ENCODE measurements at places on chromosomes 3 and 15.

DNA sequence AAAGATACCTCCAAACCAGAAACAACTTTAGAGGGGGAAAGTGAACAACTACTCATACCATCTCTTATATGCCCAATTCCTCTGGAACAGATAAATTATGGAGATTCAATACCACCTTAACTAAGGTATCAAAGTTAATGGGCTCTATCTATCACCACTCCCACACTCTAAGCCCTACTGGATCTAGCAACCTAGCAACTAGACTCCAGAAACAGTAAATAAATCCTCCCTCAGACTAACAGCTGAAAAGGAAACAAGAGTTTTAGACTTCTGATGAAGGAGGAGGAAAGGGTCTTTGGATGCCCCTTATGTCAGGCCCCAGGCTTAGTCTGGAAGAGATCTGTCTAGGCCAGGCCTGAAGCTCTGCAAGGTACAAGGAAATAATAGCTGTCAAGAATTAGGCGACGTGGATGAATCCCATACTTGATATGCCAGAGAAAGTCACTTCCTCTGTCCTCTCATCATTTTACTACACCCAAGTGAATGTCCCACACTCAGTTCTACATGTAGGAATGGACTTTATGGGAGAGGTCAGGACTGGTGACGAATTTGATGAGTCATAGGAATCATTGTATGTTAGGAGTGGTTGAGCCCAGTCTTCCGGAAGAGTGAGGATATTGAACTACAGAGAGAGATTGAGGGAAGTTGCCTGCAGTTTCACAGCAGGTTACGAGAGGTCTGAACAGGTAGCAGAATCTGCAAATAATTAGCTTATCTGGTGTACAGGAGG, 113.8 kb downstream of the AKAP13 start:
- DNase-seq: no peak

GRCh38 chr3:190718671-190719070, 143.8 kb downstream of the GMNC start:
- DNase-seq: no peak

DNA sequence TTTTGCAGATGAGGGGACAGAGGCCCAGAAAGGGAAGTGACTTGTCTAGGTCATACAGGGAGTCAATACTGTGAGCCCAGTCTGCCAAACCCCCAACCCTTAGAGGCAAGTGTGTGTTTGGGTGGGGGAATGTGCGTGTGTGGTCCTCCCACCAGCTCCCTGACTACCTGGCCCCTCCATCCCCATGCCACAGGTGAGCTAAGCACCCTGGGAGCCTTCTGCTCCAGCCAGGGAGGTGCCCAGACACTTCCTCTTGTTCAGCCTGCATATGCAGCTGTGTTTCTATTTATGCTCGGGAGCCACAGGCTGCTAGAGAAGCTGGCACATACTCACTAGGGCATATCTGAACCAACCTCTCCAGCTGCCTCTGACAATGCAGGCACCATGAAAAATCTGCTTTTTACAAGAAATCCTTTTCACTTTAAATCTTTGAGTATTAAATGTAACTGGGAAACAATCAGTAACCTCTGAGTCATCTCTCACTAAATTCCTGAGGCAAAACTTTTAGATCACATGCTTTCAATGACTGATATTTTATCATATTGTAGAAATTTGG, 20.7 kb downstream of the TBC1D2B start:
- DNase-seq: no peak

GRCh38 chr3:51974277-51974962, 444 bp upstream of the ABHD14A start:
- DNase-seq: no peak

GRCh38 chr15:78220713-78221112, 13.7 kb downstream of the ACSBG1 start:
- DNase-seq: no peak

GRCh38 chr3:52831500-52832301, 1.2 kb upstream of the ITIH4 start:
- no peak for DNase-seq

DNA sequence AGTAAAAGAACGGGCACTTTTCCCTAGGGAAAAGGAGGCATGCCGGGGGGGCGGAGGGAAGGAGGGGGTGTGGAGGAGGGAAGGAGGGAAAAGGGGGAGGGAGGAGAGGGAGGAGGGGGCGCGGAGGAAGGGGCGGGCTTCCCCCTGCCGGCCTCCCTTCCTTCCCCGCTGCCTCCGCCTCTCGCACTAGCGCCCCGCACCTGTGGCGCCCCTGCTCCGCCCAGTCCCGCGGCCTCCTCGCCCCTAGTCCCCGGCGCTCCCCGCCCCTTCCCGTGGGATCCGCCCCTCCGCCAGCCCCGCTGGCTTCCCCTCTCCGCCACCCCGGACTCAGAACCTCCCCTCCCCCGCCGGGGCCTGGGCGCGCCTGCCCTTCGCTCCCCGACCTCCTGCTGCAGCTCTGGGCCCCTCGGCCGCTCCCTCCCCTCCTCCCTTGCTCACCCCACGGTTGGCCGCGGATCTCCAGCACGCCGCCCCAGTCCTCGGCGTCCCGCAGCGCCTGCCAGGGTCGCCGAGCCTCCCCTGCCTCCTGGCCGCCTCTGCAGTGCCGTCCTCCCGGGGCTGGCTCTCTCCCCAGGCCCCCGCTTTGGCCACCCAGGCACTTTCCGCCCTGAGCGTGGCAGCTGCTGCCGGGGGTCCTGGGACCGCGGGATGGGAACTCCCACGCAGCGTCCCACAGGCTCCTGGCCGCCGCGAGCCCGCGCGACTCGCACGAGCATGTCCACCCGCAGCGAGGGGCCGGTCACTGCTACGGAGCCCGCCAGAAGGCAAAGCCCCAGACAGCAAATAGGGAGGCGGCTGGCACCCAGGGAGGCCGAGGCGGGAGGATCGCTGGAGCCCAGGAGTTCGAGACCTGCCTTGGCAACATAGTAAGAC, 147.4 kb downstream of the TJP1 start:
- no peak for DNase-seq

DNA sequence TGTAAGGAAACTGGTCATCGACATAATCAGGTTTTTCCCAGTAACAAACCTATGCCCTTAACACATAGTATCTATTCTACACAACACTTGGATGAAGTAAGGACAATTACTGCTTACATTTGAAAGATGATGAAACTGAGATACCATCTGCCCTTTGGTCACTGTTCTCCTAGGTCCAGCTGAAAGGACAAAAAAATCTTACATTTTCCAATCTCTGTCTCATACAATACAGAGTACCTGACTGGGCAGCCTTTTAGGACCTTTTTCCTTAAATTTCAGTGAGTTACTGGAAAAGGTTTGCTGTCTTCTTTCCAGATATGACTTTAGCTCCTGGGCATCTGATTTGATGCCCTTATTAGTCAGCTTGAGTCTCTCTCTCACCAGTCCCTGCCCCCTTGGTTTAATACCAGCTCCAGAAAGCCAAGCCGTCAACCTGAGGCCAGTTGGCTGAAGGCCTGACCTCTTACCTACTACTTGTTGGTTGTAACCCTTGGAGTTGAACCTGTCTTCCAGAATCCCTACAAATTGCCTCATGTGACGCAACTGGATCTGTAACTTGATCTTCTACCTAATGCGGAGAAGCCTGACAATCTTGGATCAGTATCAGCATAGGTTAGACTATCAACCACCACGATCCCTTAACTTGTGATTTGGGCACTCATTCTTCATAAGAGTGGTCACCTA, 355.3 kb upstream of the ZNF385D start:
- DNase-seq: no peak

GRCh38 chr3:12869035-12869621, 27.8 kb upstream of the RPL32 start:
- peak; percentile 67 for DNase-seq

DNA sequence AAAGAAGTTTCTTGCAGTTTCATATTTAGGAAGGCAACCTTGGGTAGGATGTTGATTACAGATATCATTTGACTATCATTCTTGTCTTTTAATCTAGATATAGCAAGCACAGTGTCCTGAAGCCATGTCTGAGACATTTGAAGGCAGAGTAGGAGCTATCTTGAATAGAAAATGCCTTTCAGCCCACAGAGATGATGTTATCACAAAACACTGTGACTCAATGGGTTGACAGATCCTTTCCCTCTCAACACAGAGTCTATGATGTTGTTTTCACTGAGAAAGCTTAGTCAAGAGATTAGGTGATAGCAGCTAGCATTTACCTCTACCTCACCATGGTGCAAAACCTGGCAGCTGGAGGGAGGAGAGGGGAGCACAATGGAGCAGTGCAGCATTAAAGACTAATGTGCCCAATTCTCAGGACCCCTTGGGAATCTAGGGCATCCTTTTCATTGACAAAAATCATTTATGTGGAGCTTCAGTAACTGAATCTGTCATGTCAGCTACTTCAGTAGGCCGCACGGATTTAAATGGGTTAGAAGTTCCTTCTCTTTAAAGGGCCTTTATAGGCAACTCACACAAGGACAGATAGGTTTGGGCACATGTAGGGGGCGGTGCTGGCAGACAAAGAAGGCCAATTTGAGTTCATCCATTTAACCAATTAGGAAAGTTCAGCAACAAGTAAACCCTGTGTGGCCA, 121.8 kb downstream of the AGBL1 start:
- DNase-seq: no peak

DNA sequence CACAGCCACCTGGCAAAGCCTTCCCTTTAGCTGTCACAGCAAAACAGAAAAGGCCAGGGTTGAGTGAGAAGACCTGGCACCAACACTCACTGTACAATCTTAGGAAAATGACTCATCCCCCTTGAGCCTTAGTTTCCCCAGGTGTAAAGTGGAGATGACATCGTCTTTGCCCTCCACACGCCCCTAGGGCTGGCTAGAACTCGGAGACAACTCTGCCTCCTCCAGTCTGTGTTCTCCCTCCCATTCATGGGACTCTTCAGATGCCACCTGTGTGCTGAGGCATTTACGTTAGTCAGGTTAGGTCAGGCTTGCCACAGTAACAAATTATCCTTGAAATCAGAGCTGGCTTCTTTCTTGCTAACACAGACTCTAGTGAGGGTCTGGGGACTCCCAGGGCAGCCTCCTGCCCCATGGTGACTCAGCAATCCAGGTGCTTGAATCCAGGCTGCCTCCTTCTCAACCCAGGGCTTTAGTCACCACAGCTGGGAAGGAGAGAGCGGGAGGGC, 252.6 kb downstream of the PLCL2 start:
- no peak for DNase-seq

GRCh38 chr3:87004883-87005282, 13.9 kb upstream of the VGLL3 start:
- DNase-seq: no peak

DNA sequence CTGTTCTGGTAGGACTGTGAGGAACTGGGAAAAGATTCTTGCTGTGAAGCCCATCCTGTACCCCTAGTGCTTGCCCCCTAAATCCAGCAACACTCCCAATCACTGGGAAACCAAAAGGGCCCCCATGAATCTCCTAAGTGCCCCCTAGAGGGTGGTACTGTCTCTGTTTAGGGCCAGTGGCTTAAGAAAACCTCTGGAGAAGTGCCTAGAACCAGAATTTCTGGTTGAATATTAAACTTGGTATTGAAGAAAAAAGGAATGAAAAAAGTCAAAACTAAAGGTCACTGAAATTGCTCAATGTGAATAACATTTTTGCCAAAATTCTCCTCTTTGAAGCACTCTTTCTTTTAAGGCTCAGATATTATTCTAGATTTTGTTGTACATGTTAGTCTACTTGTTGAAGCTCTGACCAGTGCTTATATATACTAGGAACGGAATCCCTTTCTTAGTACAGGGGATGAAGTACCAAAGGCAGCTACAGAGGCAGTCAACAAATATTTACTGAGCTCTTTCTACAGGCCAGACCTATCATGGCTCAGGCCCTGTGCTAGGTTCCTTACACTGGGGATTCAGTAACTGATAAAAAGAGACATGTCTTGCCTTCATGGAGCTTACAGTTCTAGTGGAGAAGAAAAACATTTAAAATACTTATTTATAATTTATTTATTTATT, 138.8 kb downstream of the MYLK start:
- no peak for DNase-seq

GRCh38 chr3:1087066-1087560, 5.7 kb upstream of the CNTN6 start:
- no peak for DNase-seq

DNA sequence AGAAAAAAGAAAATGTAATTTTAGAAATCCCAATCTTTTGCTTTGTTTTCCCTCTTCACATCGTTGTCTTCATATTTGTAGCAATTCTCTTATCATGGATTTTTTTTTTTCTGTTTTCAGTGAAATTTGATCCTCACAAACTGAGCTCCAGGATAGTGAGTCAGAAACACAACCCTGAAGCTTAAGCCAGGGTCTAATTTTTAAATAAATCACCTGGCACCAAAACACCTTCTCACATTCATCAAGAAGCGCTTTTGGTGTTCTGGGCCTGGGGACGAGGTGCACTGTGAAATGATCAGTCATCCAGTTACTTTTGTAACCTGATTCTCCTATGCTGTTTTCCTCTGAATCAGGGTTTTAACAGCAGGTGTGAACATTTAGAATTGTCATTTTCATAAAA, 87.7 kb downstream of the REC114 start:
- DNase-seq: no peak

- no peak for DNase-seq
Measured at GRCh38 chr3:107676469-107677309, 153.9 kb downstream of the BBX start.

GRCh38 chr3:52432225-52432624, 12.7 kb downstream of the SEMA3G start:
- DNase-seq: no peak

GRCh38 chr3:10781981-10782380, 34.0 kb upstream of the SLC6A11 start:
- no peak for DNase-seq

- DNase-seq: no peak
Measured at GRCh38 chr15:88908697-88909621, 4.2 kb downstream of the MFGE8 start.

- DNase-seq: no peak
Measured at GRCh38 chr15:89385596-89386331, 51.1 kb upstream of the POLG start.

- no peak for DNase-seq
Measured at GRCh38 chr3:154701055-154701454, 271.1 kb upstream of the GPR149 start.

GRCh38 chr3:151479452-151479851, 18.6 kb upstream of the IGSF10 start:
- DNase-seq: no peak

DNA sequence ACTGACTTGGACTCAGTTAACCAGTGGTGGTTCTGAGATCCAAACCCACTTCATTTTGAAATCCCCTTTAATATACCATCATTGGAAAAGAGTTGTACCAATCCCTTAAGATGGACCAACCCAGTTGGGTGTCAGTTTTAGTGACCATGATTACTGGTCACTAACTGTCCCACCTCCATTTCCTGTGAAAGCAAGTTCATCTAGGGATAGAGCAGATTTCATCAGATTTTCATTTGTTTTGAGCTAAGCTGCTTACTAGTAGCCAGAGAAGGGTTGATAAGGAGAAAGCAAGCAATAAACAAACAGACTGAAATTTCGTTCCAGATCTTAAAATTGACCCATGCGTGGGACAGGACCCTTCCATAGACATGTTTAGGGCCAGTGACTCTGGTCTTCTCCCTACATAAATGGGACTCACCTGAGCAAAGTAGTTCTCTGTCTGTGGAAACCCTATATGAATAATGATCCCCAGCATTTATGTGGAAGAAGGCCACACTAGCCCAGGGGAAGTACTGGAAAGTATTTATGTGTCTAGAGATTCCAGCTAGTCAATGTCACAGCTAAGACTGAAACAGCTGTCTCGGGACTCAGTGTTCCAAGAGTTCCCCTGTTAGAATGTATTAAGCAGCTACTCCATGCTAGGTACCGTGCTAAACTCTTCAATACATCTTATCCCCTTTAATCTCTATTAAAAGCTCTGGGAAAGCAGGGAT, 196.0 kb upstream of the BCL6 start:
- no peak for DNase-seq

GRCh38 chr3:130699765-130700164, 46.9 kb downstream of the PIK3R4 start:
- no peak for DNase-seq

GRCh38 chr15:97866959-97867358, 93.5 kb upstream of the ARRDC4 start:
- no peak for DNase-seq
